ENCODE measurements at places on chromosomes 3 and 15. TPM values are rescaled to one million over a fixed set of nuclear protein-coding genes. Genes with fewer than 3 reads are reported as not detected.

Gene PSTPIP1
- total RNA-seq = 4.4 TPM

Gene COLQ
- 0.36 TPM for total RNA-seq

Gene CADM2
- not detected for total RNA-seq

Gene SAMD7
- not detected for total RNA-seq

Gene MESP2
- total RNA-seq = 0.66 TPM

Gene FOXL2NB
- total RNA-seq = 0.03 TPM

Gene TRAT1
- total RNA-seq = not detected

Gene P2RY12
- total RNA-seq = not detected

Gene GPR15
- not detected for total RNA-seq

Data from smooth muscle cell of the pulmonary artery (primary cell).